ENCODE measurements at places on chromosomes 7 and 10.
A peak's percentile ranks its signal among the peaks of the same experiment; 100 is the strongest.

DNA sequence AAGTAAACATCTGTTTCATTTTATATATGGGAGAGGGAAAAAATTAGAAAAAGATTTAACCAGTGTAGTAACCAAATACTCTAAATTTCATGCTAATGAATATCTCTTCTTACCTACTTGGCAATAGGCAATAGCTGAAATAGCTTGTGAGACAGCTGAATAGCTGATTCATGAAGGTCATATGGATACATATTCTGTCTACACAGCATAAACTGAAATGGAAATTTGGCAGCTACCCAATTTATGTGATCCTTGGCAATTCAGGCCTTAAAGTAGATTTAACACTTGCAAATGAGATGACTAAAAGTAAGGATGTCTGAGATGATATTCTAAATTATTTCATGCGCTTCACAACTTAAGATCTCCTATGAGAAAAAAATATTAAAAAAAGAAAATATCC is 261.2 kb upstream of the SEMA3A start:
- DNase-seq = no peak

- no peak for DNase-seq
Observed at GRCh38 chr7:134196439-134196838, 69.3 kb downstream of the LRGUK start.

- no peak for DNase-seq
Observed at GRCh38 chr7:1942941-1943289, 272.8 kb downstream of the ELFN1 start.

DNA sequence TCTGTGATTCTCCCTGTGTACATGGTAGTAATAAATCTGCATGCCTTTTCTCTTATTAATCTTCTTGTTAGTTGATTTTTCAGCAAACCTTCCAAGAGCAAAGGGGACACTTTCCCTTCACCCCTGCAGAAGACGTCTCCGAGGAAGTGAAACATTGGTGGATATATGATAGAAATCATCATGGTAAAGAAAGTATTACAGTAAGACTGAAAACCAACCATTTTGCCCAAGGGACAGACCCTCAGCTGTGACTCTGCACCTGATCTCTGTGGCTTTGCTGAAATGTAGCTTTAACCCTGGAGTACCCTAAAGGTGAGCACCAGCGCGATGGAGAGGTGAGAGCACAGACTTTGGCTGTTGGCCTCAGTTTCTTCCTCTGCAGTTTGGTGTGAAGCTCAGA is 32.8 kb upstream of the MYO3A start:
- no peak for DNase-seq

DNA sequence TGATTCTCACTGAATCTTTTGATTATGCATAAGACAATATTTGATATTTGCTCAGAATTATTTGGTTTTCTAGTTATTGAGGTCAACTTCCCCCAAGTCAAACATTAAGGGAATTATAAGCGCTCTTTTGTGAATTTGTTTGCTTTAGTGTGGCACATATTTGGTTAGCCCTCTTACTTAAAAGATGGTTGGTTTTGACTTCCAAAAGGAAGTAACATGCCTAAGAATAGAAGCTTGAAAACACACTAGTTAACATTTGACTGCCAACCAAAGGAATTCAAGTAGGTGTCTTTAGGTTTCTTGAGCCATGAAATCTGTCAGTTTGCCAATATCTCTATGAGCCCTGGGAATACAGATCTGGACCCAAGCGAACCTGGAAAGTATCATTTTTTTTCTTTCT is 24.9 kb downstream of the STEAP4 start:
- DNase-seq = no peak

DNA sequence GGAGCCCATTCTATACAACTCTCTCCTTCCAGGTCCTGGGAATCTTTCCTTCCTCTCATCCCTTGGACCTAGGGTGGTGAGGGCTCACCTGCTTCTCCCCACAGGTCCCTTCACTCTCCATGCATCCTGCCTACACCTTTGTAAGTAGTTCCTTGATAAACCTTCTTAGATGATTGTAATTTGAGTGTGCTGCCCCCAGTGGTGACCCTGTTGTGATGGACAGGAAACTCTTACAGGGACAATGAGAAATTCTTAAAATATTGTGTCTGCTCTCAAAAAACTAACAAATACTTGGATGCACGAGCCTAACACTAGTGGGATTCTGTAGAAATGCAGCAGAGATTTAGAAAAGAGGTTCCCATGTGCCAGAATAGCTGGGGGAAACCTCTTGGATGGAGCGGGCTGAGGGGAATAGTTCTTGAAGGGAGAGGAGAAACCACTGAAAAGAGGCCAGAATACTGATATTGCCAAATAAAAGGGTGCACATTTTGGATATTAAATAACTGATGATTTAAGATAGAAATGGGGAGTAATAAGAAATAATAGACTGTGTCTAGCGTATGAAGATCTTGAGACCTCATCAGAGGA is 6.7 kb upstream of the PAXIP1 start:
- no peak for DNase-seq

DNA sequence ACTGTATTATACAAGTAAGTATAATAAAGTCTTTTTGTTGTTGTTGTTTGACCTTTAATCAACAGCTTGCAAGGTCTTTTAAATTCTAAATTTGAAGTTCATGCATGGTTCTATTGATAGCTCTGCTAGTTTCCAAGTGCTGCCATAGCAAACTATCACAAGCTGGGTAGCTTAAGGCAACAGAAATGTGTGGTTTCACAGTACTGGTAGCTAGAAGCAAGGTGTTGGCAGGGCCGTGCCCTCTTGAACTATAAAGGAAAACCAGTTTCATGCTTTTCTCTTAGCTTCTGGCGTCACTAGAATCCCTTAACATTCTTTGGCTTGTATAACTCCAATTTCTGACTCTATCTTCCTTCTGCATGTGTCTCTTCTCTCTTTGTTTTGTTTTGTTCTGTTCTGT is 1021.9 kb upstream of the AUTS2 start:
- DNase-seq = no peak

DNA sequence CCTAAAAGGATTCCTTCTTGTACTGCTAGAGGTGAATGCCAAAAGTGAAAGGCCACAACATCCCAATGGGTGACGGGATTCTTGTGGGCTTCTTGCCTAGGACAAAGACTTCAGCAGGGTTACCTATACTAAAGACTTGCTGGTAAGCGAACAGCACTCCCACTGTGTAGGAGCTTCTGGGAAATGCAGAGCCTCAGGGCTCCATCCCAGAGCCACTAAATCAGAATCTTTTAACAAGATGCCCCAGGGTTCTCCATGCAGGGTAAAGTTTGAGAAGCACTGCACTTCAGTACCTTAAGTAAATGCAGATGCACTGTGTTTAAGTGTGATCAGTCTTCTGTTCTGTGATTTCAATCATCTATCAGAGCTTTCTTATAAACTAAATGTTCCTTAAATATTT is 266.9 kb upstream of the KLF14 start:
- no peak for DNase-seq

GRCh38 chr10:125627646-125628045 is 55.3 kb downstream of the TEX36 start:
- no peak for DNase-seq

GRCh38 chr10:77036993-77037734 is 600.4 kb downstream of the KCNMA1 start:
- no peak for DNase-seq

DNA sequence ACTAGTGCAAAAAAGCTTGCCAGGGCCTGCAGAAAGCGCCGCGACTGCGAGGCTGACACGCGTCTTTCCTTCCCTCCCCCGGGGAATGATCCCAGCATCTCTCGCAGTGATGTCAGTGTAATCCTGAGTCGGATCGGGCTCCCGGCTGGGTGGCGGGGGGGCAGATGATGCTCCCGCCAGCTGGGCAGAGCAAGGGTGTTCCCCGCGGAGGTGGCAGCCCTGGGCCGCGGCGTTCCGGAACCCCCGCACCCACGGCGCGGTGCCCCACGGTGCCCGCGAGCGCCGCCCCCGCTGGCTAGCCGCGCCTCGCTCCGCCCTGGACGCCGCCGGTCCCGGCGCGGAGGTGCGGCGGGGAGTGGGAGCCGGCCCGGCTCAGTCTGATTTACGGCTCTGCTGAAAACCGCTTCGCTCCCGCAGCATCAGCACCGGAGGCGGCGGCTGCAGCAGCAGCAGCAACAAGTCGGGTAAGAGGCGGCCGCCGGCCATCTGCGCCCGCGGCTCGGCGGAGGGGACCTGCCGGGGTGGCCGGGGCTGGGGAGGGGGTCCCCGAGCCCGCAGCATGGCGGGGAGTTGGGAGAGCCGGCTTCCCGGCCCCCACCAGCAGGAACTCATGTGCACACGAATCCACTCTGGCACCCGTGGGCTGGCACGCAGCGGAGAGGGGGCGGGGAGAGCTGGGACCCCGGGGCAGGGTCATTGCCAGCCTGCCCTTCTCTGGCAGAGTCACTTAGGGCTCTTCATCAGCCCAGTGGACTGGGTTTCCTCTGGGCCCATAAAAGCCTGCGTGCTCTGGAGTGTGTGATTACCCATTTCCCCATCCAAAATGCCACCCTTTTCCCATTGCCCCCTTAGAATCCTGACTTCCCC is at the start of gene ZNF365:
Gene ZNF365, plus strand, starts transcription at position 375 of the 867 bp plus-strand sequence. CDS start 1,825 bp downstream, outside the sequence.
- peak; percentile 9 for DNase-seq

- DNase-seq = no peak
Observed at GRCh38 chr7:151889406-151890354, 12.8 kb upstream of the PRKAG2 start.

Measured in stimulated activated CD8-positive, alpha-beta memory T cell treated with anti-CD3 and anti-CD28 coated beads, Interleukin-7, amount 100 ng/mL, for 1 hour (primary cell).